Esophagus mucosa (tissue), 1 donor: ENCODE measurements at places on chromosomes 7 and 10.

- ATAC-seq, result no peak
These were observed 52.0 kb upstream of the NKX6-2 start for GRCh38 chr10:132837905-132838304.

GRCh38 chr7:2080060-2080387, 152.7 kb downstream of the MAD1L1 start:
- no peak for ATAC-seq

DNA sequence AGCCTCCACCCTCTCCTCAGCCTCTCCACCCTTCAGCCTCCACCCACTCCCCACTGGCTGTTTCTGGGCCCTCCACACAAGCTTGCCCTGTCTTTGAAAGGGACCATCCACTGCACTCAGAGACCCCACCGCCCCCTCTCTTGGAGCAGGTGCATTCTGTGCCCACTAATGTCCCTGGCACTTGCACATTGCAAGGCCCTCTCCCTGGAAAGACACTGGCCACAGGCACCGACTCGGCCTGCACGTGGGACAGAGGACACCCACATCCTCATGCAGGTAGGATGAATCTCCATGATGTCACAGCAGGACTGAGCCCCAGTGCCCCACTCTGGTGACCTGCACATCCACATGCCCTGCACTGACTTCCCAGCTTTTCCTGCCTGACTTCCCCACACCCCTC, 36.8 kb upstream of the EBF3 start:
- no peak for ATAC-seq

DNA sequence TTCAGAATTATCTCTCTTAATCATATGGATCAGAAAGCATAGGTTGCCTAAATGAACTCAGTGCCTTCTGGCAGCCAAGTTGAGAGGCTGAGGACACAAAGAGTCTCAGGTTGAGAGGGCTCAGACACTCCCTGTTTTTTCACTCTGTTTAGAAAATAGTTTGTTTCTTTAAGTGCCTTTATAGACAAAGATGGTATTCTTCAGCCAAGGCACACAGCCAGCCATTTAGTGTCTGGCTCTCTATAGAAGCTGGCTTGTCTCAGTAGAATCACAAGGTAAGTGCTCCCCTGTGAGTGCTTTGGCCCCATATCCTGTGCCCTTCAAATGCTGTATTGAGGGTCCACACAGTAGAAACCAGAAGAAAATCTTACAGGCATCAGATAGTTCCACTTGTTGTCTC, 3.6 kb downstream of the GPR158 start:
- ATAC-seq, result no peak

GRCh38 chr10:25076506-25077177, 60.2 kb downstream of the THNSL1 start:
- ATAC-seq, result no peak
